ENCODE measurements at places on chromosomes 7 and 10.

DNA sequence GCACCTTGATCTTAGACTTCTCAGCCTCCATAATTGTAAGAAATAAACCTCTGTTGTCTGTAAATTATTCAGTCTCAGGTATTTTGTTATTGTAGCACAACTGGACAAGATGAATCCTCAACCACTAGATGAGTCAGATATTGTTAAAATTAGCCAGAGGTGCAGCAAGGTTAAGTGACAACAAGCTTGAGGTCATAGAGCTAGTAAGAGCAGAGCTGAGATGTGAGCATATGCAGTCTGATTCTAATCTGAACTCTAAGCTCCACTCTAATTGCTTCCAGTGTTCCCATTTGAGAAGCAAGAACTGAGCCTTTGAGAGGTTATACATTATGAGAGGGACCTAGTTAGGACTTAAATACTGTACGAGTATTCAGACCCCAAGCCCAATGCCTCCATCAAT is 93.1 kb downstream of the FZD1 start:
- DNase-seq = no peak

GRCh38 chr10:118028619-118029018 is 18.1 kb downstream of the RAB11FIP2 start:
- DNase-seq = no peak

- DNase-seq = no peak
Measured at GRCh38 chr7:122626785-122627184, 72.1 kb downstream of the RNF133 start.

GRCh38 chr10:112054516-112054915 is 129.0 kb downstream of the GPAM start:
- DNase-seq = no peak
